Erythroblast (primary cell): ENCODE measurements at places on chromosomes 3 and 15.

GRCh38 chr15:74784426-74785193 lies 2.7 kb downstream of the CSK start:
- DNase-seq: no peak

DNA sequence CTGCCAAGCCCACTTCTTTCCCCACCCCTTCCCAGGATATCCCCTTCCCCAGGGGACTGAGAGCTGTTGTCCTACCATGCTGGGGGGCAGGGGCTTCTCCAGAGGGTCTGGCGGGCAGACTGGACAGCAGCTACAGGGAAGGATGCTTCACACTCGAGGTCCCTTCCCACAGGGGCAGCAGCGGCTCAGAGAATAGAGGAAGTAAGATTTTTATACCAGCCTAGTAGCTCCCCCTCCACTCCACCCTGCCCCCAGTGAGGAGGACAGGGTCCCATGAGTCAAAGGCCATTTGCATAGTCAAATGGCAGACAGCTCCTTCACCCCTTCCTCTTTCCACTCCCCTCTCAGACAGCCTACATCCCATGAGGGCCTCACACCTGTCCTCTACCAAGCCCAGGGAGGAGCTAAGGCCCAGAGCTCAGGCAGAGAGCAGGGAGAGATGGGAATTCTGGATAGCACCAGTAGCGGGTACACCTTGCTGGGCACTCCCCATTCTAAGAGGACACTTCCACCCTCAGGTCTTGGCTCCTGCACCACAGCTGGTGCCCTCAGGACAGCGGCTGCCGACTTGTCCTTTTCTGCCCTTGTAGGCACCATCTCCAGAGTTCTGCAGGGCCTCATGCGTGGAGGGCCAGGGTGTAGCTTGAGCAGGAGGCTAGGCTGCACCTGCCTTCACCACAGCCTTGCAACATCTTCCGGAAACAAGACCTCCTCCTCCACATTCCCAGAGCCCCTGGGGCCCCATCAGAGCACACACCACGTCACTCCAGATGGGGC lies at the start of gene TLR9:
Gene TLR9 (minus strand): TSS at position 194 of the 777 bp plus-strand sequence. CDS start 116 bp downstream, at position 78.
- DNase-seq: no peak

- DNase-seq: no peak
Measured at GRCh38 chr15:95292785-95293450, 1037.6 kb upstream of the NR2F2 start.

DNA sequence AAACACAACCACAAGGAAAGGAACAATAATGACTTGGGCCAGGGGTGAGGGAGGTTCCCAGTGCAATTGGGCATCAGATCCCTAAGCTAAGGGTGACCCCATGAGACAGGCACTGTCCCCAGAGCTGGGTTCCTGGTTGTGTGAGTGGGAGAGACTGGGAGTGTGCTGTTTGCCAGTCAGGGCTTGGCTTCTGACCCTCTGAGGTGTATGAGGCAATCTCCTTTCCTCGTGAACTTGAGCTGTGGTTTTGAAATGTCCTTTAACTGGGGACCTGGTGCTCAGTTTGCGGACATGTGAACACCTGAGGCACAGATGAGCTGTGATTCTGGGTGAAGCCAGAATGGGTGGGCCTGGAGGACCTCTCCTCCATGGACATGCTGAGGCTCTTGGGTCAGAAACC lies 58.5 kb upstream of the PLXNA1 start:
- DNase-seq: no peak

DNA sequence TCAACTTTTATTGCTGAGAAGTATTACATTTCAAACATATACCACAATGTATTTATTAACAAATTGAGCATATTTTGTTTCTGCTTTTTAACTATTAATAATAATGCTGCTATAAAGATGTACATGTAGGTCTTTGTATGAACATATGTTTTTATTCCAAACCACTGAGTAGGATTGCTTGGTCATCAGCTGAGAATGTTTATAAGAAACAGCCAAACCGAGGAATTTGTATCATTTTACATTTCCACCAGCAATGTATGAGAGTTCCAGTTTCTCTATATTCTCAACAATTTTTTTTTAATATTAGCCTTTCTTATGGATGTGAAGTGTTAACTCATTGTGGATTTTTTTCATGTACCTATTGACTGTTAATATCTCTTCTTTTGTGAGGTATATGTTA lies 119.5 kb upstream of the MDFIC2 start:
- DNase-seq: no peak

DNA sequence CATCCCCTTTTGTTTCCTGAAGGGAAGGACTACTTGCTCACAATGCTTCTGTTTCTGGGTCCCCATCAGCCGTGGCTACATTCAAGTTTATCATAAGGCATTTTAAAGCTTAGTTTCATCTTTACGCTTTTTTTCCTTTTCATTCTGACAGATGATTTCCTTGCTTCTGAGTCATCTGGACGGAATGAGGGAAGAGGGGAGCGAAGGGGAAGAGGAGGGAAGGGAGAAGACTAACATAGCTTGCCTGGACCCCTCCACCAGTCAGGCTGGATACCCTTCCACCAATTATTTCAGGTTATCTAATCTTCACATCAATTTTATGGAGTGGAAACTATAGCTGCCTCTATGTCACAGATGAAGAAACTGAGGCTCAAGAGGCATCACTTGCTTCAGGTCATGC lies 27.6 kb downstream of the FAM3D start:
- DNase-seq: no peak

DNA sequence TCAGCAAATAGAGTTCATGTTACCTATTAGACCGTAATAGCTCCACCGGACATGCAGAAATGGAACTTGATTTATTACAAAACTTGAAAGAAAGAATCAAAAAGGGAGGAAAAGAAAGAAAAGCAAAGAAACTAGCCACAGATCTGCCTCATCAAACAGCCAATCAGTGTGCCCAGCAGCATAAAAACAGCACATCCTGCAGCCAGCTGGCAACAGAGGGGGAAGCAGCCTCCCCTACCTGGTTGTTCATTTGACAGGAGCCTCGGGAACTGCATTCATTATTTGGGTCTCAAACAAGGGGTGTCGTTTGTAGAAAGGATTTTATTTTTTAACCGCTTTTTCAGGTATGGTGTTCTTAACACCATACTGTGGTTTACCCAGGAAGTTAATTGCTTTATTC lies 181.5 kb upstream of the TOPAZ1 start:
- no peak for DNase-seq
